ENCODE measurements at places on chromosomes 3 and 15.

GRCh38 chr3:40309925-40310695, 603 bp downstream of the EIF1B start:
- no peak for DNase-seq

DNA sequence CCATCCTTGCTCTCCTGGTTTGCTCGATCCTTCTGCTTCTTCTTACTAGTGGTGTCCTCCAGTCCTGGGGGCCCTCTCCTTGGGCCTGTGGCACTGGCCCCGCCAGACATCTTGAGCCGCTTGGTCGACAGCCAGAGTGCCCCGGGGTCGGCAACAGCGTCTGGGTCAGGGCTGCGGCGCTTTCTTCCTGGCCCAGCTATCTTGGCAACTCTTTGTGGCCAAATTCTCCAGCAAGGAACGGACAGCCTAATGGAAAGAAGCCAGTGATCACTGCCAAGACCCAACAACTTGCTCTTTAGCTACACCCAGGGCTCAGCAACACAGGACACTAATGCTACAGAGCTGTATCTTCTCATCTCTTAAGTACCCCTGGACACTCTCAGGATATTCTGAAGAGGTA, 1.6 kb downstream of the USP19 start:
- no peak for DNase-seq

GRCh38 chr15:92725171-92725570, 69.6 kb upstream of the FAM174B start:
- no peak for DNase-seq

DNA sequence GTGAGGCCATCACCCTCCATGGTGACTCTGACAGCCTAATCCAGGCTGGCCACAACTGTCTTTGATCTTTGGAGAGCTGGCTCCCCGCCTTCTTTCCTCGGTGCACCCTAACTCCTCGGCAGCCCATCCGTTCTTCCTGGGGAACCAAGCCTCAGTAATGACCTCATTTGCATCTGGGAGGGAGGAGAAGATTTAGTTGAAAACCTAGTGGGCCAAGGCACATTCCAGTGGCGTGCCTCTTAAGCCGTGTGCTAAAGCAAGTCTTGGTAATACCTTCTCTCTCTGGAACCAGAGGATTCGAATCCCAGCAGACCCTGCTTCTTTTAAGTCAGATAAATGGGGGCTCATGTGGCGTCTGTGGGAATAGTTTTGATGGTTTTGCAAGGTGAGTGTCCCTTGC, 233.1 kb downstream of the EBLN2 start:
- no peak for DNase-seq

DNA sequence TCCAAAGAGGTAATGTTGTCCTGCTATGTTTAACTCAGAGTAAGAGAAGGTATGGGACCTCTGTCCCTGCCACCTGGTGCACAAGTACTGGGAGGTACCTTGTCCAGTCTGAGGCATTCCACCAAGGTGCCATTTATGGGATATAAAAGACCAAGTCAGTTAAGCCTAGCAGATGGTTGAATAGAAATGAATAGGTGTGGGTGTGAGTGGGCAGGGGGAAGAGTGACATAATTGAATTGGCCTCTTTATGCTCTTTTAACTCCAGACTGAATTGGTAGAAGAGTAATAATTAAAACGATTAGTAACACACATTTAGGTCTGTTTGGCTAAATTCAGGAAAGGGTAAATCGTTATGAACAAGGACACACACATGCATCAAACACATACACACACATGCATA, 562 bp downstream of the ADGRG7 start:
- DNase-seq = no peak

DNA sequence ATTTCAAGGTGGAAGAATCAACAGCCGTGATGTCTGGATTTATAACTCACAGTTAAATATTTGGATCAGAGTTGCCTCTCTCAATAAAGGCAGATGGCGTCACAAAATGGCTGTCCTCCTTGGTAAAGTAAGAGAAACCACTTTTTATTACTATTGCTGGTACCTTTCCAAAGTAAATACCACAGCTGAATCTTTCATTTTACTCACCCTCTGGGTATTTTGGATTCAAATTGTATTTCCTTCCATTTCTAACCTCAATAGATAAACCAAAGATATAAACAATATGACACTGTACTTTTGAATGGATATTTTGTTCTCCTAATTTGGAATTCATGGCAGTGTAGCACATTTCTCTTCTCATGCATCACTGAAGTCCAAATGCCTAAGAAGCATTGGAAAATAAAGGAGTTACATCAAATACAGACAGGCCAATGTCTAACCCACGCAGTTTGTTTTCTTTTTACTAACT, 29.5 kb downstream of the KLHL24 start:
- DNase-seq = no peak

DNA sequence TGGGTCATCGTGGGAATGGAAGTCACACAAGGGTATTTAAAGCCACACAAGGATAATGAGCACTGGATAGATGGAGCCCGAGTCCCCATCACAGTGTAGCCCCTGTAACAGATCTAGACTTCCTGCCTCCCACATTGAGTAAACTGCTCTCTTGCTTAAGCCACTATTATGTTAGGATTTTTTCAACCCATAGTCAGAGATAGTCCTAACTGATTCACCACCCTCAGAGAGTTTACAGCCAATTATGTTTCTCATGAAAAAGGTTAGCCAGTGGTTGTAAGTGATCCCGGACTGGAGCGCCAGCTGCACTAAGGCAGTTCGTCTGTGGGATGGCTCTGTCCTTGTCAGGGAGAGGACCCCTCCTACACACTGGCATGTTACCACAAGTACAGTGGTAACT, 77.0 kb downstream of the KLF13 start:
- DNase-seq = no peak

DNA sequence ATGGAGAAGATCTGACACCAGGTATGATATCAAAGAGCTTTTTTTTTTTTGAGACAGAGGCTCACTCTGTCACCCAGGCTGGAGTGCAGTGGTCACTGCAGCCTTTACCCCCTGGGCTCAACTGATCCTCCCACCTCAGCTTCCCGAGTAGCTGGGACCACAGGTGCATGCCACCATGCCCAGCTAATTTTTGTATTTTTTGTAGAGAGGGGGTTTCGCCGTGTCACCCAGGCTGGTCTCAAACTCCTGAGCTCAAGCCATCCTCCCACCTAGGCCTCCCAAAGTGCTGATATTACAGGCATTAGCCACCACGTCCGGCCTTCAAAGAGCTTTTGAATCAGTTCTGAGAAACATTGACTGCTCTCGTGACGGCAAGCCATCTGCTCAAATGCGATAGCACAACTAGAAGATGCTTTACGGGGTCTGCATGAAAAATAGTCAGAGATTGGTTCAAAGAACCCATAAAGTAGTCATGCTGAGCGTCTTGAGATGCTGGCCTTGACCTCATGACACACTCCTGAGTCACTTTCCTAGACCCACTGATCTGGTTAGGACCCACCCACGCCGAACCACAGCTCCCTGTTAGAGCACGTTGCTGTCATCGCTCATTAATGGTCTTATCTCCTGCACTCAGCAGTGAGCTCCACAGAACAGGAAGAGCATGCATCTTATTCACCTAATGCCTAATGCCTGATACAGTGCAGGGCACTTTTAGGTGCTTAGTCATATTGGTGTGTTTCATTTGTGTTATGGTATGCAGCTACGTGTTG, 57.0 kb upstream of the NR2F2 start:
- no peak for DNase-seq

DNA sequence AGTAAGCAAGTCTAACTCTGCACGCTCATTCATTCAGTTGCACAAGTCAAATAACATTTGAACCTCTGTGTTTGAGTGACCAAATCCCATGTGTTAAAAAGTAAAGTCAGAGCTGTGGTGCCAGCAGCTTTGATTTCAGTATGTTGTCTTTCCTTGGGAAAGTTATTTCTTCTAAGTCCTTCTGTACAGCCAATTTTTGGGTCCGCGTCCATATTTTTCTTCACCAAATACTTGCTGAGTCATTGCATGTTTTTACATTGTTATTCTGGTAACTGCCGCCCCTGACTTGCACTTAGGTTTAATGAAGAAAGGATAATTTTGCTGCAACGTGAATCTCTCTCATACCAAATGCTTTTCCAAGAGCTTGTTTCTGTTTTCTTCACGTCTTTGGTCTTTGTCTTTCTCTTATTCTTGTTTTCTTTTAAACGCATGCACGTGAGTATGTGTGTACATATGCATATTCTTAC, 56.7 kb downstream of the PLS1 start:
- no peak for DNase-seq

DNA sequence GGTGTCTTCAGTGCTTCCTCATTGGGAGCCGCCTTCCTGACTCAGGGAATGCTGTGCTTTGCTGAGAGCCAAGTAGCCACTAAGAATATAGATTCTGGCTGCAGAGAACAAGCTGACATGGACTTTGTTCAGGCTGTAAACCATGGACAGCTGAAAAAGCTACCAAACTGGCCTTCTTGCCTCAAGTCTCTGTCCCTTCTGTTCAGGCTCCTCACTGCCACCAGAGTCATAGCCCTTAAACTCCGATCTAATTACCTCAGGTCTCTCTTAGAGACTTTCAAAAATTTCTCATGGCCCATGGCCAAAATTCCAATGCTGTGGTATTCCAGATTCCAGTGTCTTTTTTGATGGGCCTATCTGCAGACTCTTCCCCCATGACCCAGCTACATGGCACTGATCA, 19.4 kb upstream of the PTX3 start:
- DNase-seq = no peak

- no peak for DNase-seq
These were observed 15.3 kb upstream of the COLQ start for GRCh38 chr3:15536856-15537255.

- no peak for DNase-seq
These were observed 1.9 kb downstream of the TF start for GRCh38 chr3:133747907-133748639.

DNA sequence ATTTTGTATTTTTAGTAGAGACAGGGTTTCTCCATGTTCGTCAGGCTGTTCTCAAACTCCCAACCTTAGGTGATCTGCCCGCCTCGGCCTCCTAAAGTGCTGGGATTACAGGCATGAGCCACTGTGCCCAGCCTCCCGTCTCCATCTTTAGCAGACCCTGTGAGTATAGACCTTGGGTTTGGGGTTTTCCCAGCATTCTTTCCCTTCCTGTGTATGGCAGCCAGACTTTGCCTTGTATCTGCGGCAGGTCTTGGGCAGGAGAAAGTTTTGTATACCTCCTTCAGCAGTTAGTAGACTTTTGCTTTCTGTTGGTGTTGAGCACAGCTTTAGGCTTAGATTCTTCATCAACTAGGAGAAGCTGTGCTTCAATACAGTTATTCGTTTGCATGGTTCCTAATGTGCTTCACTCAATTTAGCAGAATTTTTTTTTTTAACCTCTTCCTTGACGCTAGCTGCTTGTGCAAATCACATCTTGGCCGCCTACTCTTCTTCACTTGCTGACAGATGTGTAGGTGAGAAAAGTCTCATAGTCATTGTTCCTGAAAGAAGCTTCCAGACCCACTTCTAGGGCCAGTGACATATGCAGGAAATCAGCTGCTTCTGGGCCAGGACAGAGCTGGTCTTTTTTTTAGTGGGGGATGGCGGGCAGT, 38.4 kb downstream of the MAP2K1 start:
- no peak for DNase-seq

DNA sequence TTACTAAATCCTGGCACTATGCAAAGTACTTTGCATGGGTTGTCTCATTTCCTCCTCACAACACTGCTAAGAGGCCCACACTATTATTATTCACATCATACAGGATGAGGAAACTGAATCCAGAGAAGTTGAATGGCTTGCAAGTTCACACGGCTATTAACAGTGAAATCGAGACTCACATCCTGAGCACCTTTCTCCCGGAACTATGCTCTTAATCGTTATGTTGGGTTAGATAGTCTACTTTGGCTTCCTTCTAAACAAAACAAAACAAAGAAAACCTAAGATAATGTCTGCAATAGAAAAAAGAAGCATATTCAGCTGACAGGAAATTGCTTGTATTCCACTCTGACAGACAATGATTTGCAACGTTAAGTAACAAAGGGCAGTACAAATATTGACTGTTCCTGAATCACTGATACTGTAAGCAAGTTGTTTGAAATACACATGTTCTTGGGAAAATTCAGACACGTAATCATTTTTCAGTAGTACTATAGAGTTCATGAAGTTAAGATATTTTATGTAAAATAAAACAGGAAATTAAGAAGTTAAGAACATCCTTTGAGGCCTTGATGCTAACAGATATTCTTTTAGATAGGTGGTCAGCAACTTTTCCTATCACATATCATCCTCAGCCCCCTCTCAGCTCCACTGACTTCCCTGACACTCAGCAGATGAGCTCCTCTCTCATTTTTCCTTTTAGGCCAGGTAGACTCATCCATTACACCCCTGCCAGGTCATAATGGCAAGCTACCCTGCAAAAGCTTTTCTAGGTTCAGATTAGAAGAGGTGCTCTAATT, 40.7 kb downstream of the C2CD4B start:
- no peak for DNase-seq

DNA sequence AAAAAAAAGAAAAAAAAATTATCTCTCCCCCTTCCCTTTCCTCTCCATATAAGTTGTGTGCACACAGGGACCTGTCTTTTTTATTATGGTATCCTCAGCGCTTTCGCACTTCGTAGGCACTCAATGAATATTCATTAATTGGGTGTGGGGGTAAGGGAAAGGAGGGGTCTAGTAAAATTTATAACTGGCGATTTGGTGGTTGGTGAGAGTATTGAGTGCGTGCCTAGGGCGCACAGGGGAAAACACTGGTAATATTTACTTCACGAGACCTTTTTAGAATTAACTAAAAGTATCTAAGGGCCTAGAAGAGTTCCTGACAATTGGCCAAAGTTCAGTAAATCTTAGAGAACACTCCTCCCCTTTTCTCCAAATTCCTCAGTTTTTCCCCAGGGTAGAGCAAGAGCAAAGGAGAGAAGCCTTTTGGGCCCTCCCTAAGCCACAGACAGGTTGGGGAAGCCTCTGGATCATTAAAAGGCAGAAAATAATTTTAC, 25.7 kb downstream of the TYRO3 start:
- DNase-seq = no peak

DNA sequence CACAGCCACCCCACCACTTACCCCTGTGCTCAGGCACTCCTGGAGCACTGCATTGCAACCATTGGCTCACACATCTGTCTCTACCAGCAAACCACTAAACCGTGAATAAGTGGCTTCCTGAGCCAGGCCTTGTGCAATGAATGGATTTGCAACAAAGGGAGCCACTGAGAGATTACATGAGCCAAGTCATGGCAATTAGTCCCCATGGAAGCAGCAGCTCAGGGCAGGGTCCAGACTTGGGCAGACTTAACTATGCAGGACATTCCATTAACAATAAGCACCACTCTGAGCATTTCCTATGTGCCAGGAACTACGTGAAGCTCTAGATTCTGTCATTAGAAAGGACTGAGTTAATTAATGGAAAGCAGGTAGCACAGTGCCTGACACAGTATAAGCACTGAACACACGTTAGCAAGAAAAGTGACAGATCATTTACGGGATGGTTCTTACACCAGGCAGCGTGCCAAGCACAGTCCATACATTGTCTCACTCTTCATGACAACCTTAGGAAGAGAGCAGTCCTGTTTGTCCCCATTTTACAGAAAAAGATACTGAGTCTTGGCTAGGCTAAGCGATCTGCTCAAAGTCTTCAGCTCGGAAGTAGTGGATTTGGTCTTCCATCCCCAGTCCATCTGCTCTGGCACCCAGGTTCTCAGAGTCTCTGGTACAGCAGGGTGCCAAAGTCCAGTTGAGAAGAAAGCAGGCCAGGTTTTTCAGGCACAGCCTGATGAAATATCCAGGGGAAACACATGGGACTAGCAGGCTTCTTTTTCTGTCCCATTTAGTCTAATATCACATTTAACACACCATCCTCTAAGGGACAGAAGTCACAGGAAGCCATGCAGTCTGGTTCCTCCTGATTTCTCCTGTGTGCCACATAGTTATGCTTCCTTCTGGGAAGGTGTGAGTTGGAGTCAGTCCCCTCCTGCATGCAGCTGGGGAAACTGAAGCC, 44.1 kb downstream of the LIPC start:
- DNase-seq = no peak

Data from activated T-cell treated with anti-CD3 and anti-CD28 coated beads for 4 hours (primary cell).